ENCODE measurements at places on chromosomes 6 and 20.

- DNase-seq, result no peak
Measured at GRCh38 chr20:8299921-8300320, 167.9 kb downstream of the PLCB1 start.

DNA sequence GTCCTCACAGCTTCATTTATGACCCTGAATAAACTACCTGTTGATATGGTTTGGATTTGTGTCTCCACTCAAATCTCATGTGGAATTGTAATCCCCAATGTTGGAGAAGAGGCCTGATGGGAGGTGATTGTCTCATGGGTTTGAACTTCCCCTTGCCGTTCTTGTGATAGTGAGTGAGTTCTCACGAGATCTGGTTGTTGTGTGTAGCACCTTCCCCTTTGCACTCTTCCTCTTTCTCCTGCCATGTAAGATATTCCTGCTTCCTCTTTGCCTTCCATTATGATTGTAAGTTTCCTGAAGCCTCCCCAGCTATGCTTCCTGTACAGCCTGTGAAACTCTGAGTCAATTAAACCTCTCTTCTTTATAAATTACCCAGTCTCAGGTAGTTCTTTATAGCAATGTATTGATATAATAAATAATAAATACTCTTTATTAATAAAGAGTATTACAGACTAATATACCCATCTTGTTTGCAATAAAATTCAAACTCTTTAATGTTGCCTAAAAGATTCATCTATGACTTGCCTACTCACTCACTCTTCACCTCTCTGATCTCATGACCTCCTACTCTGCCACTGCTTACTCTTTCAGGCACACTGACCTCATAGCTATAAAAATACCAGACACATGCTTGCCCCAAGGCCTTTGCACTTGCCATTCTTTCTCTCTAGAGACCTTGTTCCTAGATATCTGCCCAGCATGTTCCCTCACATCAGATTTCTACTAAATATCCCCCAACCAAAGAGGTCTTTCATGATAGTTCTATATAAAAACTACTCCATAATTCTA is 256.4 kb upstream of the MARCKS start:
- DNase-seq, result no peak

- DNase-seq, result no peak
Measured at GRCh38 chr6:43712579-43712978, 25.0 kb upstream of the MRPS18A start.

GRCh38 chr6:90936286-90936685 is 349.4 kb upstream of the MAP3K7 start:
- DNase-seq, result no peak

GRCh38 chr20:50338479-50339391 is 148.1 kb downstream of the CEBPB start:
- DNase-seq, result no peak

DNA sequence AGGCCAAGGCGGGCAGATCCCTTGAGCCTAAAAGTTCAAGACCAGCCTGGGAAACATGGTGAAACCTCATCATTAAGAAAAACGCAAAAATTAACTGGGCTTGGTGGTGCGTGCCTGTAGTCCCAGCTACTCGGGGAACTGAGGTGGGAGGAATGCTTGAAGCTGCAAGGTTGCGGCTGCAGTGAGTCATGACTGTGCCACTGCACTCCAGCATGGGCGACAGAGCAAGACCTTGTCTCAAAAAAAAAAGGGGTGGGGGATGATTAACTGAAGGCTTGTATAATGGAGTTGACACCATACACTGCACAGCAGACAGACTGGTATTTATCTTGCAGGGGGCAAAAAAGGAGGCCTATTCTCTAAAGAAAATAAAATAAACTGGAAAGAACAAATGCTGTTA is 27.7 kb downstream of the SRPK1 start:
- no peak for DNase-seq

- DNase-seq, result no peak
Measured at GRCh38 chr6:107637316-107638315, 147.7 kb downstream of the SOBP start.

DNA sequence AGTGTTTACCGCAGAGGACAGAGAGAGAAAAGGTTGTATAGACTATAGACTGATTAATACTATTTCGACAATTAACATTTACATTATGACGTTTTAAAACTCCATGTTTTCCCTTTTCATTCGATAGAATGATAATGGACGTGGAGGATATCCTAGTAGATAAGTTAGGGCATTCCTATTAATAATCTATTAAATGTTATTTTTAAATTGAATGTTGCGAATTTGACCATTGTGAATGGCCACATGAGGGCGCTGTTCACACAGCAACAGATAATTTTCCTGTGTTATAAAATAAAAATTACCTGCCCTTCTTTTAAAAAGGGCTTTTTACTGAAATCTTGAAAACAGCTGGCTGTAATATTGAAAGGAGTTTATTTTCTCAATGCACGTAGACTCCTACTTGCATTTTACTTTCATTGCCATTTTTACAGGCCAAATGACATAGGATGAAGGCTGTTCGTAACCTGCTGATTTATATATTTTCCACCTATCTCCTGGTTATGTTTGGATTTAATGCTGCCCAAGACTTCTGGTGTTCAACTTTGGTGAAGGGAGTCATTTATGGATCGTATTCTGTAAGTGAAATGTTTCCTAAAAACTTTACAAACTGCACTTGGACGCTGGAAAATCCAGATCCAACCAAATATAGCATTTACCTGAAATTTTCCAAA is 3.3 kb downstream of the ADGRB3 start:
- peak; percentile 69 for DNase-seq

DNA sequence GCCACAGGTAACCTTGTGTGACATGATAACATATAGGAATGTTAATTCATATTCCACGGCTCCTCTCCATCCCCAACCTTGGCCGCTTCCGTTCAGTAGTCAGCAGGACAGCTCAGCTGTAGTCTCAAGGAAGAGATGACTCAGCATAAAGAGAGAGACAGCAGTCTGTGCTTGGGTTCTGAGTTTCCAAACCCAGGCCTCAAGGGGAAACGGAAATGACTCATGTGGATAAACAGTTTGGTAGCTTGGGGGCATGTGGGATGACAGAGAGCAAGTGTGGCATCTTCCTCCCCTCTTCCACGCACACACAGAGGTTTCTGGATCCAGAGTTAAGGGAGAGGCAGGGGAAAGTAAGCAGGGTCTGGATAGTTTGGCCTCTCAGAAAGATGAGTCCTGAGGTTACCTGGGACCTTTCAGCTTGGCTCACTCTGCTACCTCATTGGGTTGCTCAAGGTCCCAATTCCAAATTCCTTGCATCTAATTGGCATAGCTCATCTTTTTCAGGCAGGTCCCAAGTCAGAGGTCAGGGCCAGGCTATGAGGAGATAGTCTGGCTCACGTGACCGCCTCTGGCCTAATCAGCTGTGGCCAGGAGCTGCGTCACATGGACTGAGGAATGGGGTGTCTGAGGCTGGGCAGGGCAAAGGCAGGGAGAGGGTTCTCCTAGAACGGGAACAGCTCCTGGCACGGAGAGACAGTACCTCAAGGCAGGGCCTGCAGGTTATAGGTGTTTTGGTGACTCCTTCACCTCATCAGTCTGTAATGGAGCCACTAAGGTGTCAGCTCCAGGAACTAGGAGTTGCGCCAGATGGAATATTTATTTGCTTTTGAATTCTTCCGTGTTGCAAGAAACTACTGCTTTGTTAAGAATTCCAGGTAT is 36.5 kb upstream of the MLN start:
- peak; percentile 97 for DNase-seq

- no peak for DNase-seq
Measured at GRCh38 chr6:121651420-121651819, 216.0 kb downstream of the GJA1 start.

DNA sequence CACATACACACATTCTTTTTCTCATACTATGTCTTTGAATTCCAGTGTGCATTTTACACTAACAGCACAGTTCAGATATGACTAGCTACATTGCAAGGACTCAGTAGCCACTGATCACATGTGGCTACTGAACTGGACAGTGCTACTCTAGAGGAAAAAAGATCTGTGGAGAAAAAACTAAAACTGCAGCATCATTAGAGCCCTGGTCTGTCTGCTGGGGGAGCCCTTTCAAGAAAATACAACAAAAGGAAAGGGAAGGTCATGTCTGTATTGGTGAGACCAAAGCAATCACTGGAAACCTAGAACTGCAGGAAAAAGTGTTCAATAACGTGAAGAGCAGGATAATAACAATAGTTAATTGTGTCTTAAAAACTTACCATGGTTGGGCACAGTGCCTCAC is 132.3 kb upstream of the JARID2 start:
- DNase-seq, result no peak

- DNase-seq, result no peak
Measured at GRCh38 chr20:57000441-57000968, 265.9 kb downstream of the BMP7 start.

DNA sequence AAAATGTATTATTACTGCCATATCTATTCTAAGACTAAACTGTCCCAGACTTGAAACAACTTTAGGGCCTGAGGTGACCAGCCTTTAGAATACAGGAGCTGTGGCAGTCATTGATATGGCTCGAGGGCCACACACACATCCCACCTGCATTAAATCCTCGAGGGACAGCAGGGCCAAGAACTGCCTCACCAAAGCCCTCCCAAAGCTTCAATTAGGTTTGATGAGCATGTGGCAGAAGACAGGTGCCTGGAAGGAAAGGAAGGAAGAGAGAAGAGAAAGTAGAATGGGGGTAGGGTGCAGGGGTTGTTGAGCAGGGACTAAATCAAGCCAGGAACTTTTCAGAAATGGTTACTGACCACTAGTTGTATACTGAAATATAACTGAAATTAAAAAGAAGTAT is 115.0 kb downstream of the PDSS2 start:
- DNase-seq, result no peak

- no peak for DNase-seq
Measured at GRCh38 chr6:119207971-119208725, 129.7 kb upstream of the FAM184A start.

DNA sequence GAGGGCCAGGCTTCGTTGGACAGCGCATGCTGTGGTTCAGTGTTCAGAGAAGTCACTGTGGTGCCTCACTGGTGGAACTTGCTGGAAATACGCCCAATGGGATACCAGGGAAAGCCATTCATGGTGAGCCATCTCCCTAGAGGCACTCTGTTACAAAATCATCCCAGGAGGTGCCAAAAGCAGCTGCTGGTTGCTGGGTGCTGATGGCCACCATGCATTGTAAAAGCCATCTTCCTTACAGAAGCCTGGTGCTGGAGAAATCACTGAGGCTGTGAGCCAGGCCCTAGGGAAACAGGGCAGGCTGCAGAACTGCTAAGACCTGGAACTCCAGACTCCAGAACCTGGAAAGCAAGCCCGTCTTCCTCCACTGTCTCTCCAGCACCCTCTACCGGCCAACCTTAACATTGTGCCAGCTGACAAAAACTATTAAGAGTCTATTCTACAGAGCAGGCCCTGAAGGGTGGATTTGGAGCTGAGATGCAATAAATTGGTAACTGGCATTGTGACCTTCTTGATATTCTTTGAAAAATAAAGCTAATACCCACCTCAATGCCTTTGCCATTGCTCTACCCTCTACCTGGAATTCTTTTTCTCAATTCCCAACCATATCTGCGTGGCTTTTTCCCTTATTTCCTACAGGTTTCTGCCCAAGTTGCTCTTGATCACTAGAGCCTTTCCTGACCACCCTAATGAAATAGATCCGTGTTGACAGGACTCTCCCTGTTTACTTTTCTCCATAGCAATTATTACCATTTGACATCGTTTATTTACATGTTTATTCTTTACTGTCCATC is 18.5 kb downstream of the SNRPB start:
- DNase-seq, result peak; percentile 86

- no peak for DNase-seq
Measured at GRCh38 chr6:161195386-161195785, 78.5 kb downstream of the AGPAT4 start.

GRCh38 chr6:116136373-116136772 is 10.4 kb upstream of the COL10A1 start:
- DNase-seq, result no peak

DNA sequence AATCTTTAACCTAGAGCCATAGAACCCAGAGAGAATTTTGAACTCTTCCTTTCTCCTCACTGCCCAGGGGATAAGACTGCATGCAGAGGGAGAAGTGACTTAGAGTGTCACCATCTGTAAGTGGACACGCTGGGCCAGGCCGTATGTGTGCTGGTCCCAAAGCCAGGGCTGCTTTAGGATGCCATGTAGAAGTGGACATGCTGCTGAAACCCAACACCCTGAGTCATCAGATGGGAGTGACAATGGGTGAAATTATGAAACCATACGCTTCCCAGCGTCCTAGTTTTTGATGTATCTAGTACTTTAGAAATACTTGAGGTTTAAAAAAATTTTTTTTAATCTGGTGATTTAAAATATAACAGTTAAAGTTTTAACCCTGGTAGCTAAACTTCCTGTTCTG is 191.1 kb downstream of the FNDC1 start:
- DNase-seq, result peak; percentile 9

DNA sequence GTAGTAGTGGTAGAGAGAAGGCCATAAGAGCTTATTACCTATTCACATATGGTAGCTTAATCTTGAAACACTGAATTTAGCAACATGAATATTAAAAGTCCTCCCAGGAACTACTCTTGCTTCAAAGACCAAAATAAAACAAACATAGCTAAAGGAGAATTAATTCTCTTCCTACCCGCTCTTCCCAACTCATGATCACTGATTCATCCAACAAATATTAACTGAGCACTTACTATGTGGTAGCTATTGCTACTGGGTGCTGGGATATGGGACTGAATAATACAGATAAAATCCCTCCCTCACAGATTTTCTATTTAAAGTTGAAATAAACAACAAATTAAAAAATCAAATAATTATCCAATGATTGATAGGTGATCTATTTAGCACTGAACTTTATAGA is 287.1 kb downstream of the BTBD9 start:
- DNase-seq, result no peak

DNA sequence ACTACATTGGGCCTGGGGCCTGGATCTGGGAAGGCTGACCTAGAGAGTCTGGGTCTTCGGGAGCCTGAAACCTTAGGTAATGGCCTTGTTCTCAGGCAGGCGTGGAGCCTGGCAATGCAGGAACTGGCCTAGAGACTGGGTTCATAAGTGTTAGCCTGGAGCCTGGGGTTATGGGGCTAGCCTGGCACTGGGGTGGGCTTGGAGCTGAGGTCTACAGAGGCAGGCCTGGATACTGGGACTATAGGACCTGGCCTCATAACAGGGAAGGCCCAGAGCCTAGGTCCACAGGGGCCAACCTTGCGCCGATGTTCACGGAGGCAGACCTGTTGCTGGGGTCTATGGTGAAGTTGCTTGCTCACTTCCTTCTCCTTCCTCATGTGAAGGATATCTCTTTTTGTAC is 843.8 kb upstream of the GJE1 start:
- no peak for DNase-seq

GRCh38 chr20:43430265-43431133 is 27.2 kb upstream of the SRSF6 start:
- DNase-seq, result peak; percentile 18

- DNase-seq, result peak; percentile 24
Measured at GRCh38 chr20:56343861-56344381, 14.9 kb upstream of the FAM210B start.

- no peak for DNase-seq
Measured at GRCh38 chr6:38220069-38220723, 400.7 kb downstream of the ZFAND3 start.

Data from DMS53 (cell line).